ENCODE measurements at places on chromosomes 11 and 22.

DNA sequence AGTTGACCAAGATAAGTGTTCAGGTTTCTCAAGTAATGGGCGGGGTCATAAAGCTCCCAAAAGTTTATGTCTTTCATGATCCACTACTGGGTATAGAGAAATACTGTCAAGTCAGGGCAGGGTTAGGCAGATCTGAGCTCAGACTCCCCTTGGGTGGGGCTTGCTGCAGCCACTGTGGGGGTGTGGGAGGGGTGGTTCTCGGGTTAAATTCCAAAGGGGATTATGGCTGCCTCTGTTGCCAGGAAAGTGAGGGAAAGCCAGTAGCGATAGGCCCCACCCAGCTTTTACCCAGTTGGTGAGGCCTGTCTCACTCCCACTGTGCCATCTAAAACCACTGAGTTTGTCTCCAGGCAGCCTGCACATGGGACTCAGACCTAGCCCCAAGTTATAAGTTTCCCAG, 37.8 kb downstream of the DLG2 start:
- DNase-seq, result no peak

- DNase-seq, result no peak
These were observed 415 bp downstream of the CENATAC start for GRCh38 chr11:118998388-118998717.

GRCh38 chr11:77752516-77752915, 68.0 kb downstream of the RSF1 start:
- peak; percentile 14 for DNase-seq

GRCh38 chr11:69352715-69353319, 58.9 kb downstream of the MYEOV start:
- DNase-seq, result peak; percentile 92

DNA sequence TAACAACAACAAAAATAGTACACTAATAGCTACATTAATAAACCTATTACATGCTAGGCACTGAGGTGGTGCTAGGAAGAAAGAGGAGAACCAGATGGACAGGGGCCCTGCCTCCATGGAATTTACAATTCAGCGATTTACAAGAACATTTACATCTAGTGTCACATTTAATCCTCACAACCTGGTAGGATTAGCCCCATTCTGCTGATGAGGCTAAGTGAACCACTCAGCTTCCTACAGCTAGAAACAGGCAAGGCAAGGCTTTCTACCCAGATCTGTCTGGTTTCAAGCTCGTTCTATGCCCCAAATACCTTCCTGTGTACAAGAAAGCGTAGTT, 368.4 kb downstream of the BUD13 start:
- no peak for DNase-seq

- peak; percentile 90 for DNase-seq
These were observed 62.8 kb downstream of the NFAM1 start for GRCh38 chr22:42369250-42370041.

- peak; percentile 44 for DNase-seq
These were observed 6.5 kb downstream of the MSANTD2 start for GRCh38 chr11:124793466-124794278.

DNA sequence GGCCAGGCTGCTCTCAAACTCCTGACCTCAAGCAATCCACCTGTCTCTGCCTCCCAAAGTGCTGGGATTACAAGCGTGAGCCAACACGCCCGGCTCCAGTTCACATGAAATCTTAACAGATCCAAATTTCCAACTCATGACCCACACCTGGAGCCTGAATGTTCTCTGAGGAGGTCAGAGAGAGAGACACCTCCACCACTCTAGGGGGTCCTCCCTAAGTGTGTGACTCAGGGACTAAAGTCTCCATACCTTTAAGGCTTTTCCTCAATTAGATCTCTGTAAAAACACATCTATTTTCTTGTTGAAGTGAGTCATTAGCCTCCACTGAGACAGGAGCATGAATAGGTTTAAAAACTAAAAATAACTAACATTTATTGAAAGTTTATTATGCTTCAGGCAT, 376.4 kb downstream of the CADM1 start:
- DNase-seq, result no peak

GRCh38 chr11:64015935-64016845, 19.5 kb upstream of the FLRT1 start:
- no peak for DNase-seq

- DNase-seq, result peak; percentile 71
These were observed 44.8 kb downstream of the ENDOD1 start for GRCh38 chr11:95134491-95134890.

DNA sequence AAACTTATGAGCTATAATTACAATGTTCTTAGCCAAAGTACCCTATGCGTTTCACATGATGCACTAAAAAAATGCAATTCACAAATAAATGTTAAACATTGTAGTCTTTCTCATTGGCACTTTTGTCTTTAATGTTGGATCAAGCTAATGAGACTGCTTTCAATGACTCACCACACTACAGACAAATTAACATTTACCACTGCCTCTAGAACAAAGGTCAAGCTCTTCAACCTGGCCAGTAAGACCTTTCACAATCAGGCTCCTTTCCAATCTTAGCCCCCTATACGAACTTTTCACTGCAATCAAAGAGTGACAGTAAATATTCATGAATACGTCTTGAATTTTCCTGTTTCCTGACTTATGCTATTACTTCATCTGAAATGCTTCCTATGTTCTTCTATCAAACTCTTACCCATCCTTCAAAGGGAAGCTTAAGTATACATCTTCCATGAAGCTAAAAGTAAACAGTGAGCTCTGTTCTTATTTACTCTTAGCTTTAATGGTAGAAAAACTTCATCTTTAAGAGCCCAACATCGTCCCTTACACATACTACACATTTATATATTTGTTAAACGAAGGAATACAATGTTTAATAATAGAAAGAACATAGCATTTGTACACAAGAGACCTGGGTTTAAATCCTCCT, 326.6 kb upstream of the PITPNB start:
- DNase-seq, result no peak

DNA sequence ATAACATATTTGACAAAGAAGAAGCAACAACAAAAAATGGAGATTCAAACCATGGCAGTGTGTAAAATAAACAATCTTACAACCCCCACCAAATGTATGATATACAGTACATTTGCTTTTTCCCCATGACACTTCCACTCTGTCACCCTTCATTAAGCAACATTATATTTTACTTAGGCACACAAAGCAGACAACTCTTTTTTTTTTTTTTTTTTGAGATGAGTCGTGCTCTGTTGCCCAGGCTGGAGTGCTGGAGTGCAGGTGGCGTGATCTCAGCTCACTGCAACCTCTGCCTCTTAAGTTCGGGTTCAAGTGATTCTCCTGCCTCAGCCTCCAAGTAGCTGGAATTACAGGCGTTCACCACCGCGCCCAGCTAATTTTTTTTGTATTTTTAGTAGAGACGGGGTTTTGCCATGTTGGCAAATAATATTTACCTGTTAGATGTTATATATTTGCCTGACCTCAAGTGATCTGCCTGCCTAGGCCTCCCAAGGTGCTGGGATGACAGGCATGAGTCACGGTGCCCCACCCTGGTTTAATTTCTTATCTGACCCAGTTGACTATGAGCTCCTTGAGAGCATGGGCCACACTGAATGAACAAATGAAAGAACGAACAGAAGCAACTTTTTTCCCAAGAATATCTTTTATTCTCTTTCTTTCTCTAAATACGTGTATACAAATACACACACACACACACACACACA, 5.5 kb upstream of the PCF11 start:
- no peak for DNase-seq

GRCh38 chr11:127458561-127458960, 458.0 kb upstream of the KIRREL3 start:
- DNase-seq, result no peak

DNA sequence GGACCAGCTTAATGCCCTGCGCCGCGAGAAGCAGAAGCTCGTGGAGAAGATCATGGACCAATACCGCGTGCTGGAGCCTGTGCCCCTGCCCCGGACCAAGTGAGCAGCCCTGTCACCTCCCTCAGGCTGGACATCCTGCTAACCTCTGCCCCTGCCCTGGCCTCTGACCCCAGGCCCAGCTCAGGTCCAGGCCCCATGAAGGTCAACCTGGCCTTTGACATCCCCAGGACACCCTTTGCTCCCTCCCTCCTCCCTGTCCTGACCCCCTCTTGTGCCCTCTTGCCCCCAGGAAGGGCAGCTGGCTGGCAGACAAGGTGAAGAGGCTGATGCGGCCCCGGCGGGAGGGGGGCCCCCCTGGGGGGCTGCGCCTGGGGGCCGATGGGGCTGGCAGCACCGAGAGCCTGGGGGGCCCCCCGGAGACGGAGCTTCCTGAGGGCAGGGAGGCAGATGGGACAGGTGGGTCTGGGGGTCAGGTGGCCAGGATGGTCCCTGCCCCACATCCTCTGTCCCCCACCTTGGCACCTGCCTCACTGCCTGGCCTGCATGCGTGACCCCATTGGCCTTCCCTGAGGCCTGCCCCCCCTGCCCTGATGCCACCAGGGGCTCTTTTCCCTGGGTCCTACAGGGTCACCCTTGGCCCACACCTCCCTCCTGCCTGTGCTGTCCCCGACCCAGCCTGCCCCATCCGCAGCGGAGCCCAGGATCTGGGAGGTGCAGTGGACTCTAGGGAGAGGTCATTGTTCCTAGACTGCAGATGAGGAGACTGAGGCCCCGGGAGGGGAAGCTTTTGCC, 5.1 kb upstream of the RPS6KA4 start:
- DNase-seq, result no peak

- DNase-seq, result peak; percentile 24
These were observed 123.8 kb downstream of the RAB38 start for GRCh38 chr11:88051396-88051795.

DNA sequence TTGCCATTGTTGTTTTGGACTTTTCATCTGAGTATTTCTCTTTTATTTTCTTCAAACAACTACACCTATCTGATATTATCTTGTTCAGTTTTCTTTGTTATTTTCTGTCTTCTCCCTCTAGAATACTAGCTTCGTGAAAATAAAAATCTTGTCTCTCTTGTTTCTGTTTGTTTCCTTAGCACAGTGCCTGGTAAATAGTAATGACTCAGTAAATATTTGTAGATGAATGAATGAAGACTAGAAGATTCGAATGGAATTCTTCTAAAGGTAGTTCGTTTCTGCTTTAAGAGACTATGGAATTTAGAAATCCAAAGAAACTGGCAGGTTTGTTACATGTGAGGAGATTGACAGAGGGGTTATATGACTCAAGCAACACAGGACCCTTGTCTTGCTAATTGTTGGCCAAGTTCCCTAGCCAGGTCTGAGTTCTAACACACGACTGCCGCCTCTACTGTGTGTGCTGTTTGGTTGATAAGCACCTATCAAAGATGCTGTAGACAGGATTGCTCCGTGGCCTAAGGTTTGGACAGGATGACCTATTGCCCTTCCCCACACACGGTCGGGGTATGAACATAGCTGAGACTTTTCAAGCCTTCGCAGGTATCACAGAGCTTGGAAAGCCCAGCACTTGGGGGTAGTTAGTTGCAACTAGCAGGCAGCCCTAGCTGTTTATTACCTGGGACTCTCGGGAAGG, 831 bp upstream of the TMEM135 start:
- no peak for DNase-seq

DNA sequence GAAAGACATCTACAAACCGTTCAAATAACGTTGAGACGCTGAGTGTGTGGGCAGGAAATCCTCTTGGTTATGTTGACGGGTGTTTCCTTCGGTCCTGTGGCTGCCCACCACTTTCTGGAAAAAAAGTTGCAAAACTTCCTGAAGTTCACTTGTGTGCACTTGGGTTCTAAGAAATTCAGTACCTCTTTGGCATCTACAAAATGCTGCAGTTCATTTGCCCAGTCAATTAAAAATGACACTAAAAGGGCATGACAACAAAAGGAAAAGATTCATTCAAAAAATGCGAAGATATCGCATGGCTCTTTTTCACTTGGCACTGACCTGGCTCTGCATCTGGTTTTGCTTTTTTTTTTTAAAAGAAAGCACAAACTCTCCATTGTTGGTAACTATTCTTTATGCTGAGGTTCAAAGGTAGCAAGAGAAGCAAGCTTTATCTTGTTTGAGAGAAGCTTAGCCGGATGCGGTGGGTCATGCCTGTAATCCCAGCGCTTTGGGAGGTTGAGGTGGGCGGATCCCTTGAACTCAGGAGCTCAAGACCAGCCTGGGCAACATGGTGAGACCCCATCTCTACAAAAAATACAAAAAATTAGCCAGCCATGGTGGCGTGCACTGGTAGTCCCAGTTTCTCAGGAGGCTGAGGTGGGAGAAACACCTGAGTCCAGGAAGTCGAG, 10.6 kb upstream of the XBP1 start:
- no peak for DNase-seq

DNA sequence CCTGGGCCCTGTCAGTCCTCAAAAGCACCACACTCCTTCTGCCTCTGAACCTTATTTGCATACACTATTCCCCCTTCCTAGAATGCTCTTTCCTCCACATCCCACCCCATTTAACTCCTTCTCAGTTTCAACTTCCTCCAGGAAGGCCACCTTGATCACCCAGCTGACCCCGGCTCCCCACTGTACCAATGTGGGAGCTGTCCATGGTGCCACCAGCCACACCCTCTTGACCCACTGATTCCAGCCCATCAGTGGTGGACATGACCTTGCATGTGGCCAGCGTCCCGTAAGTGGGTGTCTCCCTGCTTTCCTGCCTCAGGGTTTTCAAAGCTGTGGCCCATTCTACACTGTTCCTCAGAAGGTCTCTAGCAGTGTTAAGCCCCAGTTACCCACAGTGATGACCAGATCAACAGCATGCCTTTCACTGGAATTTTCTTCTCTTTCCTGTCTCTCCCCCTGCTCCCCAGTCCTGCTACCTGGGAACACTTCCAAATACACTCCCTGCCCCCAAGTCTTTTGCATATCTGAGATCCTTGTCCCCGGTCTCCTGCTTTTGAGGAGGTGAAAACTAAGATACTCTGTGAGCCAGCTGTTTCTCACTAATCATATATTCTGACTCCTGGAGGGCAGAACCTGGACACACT, 346.6 kb downstream of the MN1 start:
- DNase-seq, result peak; percentile 61

- DNase-seq, result no peak
These were observed 55.9 kb downstream of the SPON1 start for GRCh38 chr11:14018441-14018840.

- DNase-seq, result no peak
These were observed 89.8 kb downstream of the MORC2 start for GRCh38 chr22:30878516-30879414.

GRCh38 chr22:40334060-40334459, 12.2 kb upstream of the ADSL start:
- DNase-seq, result no peak

- DNase-seq, result peak; percentile 98
These were observed 13.5 kb upstream of the SORL1-AS1 start for GRCh38 chr11:121466063-121466794.

DNA sequence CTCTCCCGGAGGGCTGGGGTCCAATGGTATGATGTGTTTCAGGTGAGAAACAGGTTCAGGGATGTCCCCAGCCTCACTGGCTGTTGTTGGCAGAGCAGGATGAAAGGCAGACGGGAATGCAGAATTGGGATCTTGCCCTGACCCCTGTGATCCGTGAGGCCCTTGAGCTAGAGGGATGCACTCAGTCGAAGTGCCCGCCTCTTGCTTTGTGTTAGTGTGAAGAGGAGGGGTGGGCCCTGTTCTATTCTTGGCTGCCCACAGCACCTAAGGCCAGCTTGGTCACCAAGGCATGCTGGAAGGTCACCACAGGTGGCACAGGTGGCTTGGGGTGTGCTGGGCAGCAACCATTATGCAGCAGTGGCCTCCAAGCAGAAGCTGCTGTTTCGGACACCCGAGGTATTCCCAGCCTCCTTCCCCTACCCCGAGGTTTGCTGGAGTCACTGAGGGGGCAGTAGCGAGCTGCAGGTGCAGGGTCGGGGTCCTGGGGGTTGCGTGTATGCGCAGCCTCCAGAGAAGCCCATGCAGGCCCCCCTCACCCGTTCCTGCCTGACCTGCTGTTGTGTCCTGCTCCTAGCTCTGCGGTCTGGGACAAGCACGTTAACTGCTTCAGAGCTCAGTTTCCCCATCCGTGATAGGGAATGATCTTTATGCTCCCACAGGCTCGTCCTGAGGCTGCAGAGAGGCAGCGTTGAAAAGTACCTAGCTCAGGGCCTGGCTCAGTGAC, 13.0 kb downstream of the LRP5 start:
- DNase-seq, result no peak

Measured in fibroblast of skin of right quadriceps (primary cell).